SW 1271 (cell line): ENCODE measurements at places on chromosomes 11 and 22.

GRCh38 chr11:63869683-63870082, 30.8 kb downstream of the MARK2 start:
- no peak for DNase-seq

DNA sequence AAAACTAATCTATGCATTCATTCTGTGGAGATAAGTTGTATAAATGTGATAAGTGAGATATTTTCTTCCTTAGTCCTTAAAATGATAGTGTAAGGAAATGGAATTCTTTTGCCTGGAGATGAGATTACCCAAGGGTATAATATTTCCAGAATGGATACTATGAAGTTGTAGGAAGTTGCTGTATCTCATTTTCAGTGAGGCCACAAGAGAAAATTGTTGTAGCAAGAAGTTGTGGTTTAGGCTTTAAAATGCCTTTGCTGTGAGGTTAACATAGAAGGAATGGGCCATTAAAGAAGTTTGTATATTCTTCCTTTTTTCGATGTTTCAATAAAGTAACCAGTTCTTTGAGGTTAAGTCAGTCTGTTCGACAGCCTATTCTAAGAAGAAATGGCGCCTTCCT, 50.7 kb upstream of the LIN7C start:
- DNase-seq = no peak

- DNase-seq = no peak
Observed at GRCh38 chr11:131690362-131690761, 319.9 kb downstream of the NTM start.

GRCh38 chr11:75195167-75195962, 44.5 kb downstream of the SLCO2B1 start:
- no peak for DNase-seq

DNA sequence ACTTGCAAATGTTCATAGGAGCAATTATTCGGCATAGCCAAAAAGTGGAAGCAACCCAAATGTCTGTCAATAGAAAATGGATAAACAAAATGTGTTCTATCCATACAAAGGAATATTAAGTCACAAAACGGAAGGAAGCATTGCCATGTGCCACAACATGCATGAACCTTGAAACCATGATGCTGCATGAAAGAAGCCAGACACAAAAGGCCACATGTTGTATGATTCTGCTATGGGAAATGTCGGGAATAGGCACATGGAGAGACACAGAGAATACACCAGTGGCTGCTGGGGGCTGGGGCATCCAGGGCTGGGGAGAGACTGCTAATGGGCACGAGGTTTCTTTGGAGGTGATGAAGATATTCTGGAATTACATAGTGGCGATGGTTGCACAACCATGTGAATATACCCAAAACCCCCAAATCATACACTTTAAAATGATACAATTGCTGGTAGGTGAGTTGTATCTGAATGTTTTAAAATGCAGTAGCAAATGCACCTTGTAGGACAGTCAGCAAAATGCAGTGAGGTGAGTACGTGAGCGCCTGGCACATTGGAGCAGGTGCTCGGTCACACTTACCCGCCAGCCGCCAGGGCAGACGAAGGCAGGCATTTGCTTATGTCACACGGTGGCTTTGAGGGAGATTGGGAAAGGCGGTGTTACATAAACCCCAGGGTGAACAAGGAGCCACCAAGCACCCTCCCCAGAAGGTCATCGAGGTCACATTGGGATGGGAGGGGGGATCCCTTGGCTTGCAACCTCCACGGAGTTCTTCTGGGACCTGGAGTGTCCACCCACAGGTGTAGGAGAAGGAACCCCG, 6.3 kb upstream of the OSM start:
- DNase-seq = no peak

- no peak for DNase-seq
Observed at GRCh38 chr11:132610216-132610615, 922.1 kb downstream of the OPCML start.

- no peak for DNase-seq
Observed at GRCh38 chr11:124536520-124536919, 6.9 kb downstream of the OR8B12 start.

DNA sequence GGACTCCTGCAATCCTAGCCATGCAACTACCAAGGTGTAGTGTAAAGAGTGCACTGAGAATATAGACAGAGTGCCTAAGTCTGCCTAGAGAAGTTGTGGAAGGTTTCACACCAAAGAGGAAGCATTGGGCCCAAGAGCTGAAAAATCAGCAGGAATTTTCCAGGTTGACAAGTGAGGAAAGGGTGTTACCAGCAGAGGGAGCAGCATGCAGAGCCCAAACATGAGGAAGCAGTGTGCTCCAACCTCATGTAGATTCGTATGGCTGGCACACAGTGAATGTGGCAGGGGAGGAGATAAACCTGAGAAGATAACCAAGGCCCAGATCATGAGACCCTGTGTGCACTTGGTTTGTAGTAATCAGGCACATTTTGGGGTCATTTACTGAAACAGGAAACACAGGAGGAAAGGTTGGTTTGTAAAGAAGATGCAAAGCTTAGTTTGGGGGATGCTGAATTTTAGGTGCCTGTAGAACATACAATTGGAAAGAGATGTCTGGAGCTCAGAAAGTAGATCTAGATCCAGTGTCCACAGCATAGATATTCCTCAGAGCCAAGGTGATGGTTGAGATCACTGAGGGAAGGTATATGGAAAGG, 1.7 kb downstream of the HPX start:
- peak; percentile 37 for DNase-seq

DNA sequence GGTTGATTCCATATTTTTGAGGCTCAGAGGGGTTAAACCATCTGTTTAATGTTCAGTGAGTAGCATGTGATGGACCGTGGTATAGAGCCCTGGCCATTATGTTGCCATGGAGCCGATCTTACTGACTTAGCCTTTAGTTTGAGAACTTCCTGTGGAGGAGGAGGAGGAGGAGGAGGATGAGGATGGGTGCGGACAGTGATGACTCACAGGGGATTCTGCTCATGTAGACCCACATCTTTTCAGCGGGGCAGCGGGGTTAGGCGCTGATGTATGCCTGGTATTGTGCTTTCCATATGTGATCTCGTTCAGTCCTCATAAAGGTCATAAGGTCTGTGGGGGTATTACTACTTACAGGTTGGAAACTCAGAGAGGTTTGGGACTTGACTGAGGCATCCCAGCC, 13.9 kb downstream of the STX3 start:
- DNase-seq = no peak

DNA sequence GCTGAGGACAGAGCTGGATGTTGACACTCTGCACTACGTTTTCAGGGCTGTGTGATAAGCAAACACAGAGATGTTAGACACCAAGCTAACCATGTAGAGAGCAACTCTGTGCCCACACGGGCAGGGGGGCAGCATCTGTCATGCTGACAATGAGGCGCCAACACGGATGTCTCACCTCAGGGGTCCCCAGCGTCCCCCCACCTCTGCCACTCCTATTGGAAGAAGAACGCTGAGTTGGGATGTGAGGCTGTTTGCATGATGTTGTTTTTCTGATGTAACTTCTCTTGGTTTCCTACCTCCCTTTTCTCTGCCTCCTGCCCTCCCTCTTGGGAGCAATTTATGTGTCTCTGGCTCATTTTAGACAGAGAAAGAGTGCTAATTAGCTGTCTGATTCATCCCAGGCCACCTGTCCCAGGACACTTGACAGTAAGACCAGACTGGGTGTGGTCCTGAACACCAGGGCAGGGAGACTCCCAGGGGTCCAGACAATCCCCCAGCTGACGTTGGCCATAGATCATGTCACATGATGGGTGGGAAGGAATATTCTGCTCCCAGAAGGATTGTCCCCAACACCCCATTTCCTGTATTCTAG, 89.2 kb upstream of the NCAM1 start:
- no peak for DNase-seq

DNA sequence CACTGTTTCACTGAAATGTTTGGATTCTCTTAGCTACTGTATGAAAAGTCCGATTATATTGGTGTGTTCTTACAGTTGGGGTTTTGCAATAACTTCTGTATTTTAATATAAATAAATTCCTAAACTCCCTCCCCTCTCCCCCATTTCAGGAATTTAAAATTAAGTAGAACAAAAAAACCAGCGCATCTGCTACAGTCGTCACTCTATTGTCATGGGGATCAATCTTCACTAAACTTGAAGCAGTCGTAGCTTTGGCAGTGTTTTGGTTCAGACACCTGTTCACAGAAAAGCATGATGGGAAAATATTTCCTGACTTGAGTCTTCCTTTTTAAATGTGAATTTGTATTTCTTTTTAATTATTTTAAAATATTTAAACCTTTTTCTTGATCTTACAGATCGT, 9.4 kb downstream of the PIWIL3 start:
- no peak for DNase-seq

DNA sequence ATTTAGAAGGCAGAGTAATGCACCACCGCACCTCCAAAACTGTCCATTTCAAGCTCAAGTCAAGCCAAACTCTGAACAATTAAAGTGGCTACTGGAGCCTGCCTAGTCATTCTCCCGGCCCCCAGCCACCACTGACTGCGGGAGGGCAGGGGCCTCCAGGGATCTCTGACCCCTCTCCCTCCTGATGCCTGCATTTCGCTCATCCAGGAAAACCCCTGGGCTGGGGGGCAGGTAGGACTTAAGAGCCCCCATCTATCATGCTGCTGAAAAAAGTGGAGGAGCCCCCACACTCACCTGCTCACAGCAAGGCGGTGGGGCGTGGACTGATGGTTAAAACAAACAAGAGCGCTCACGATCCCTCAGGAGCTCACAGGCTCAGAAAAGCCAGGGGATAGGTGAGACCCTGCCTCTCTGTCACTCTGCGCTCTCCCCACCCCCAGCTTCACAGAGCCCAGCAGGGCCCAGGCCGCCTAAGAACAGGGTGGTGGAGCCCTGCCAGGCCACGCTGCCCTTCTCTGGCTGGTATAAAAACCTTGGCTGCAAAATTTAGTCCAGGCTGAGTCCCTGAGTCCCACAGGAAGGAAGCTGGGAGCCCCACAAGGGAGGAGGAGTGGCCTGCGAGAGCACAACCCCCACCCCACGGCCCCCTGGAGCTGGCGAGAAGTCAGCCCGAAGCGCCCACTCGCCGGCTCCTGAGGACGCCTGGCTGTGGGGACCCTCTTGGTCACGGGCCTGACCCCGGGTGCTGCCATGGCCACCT, 21.0 kb upstream of the MOB2 start:
- DNase-seq = no peak

DNA sequence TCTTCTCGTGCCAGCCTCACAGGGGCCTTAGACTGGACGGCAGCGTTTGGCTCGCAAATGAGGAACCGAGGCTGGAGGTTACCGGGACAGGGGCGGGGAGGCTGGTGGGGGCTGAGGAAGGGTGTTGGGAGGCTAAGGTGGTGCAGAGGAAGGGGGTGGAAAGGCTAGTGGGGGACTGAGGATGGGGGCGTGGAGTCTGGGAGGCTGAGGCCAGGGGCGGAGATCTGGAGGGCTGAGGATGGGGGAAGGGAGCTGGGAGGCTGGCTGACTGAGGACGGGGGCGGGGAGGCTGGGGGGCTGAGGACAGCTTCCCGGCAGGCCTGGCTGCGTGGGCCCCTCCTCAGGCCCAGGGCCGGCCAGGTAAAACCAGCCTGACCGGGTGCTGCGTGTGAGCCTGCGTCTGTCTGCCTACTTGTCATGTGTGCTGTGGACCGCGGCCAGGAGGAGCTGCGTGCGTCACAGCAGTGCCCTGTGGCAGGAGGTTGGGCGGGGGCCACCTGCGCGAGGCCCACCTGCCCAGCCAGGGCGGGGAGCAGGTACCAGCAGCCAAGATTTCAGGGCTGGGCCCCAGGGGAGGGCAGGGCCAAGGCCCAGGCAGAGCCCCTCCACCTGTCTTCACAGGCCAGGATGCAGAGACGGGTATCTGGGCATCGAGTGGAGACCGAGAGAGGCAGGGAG, 9.4 kb upstream of the PIM3 start:
- DNase-seq = no peak

DNA sequence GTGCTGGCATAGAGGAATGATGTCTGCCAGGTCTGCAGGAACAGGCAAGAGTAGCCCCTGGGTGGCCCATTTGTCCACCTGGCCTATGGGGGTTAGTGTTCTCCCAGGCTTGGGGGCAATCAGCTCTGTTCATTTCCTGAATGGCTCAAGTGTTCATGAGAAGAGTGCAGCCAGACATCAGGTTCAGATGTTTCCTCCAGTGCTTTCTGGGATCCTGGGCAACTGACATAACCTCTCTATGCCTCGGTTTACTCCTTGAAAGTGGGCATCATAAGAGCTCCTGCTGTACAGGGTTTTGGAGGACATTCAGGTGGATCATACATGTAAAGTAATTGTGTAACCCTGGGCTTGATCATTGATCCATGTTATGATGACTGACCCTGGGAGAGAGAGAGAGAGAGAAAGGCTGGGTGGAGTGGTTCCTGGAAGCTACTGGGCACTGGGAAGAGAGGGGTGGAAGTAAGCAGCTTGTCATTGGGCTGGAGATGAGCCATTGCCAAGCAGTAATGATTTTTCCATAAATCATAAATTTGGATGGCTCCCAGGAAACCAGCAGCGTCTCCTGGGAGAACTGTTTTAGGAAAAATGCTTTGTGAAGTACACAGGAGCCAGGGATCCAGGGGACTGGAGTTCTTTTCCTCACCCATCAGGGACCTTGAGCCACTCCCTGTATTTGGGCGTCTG, 30.2 kb upstream of the ACCSL start:
- no peak for DNase-seq

DNA sequence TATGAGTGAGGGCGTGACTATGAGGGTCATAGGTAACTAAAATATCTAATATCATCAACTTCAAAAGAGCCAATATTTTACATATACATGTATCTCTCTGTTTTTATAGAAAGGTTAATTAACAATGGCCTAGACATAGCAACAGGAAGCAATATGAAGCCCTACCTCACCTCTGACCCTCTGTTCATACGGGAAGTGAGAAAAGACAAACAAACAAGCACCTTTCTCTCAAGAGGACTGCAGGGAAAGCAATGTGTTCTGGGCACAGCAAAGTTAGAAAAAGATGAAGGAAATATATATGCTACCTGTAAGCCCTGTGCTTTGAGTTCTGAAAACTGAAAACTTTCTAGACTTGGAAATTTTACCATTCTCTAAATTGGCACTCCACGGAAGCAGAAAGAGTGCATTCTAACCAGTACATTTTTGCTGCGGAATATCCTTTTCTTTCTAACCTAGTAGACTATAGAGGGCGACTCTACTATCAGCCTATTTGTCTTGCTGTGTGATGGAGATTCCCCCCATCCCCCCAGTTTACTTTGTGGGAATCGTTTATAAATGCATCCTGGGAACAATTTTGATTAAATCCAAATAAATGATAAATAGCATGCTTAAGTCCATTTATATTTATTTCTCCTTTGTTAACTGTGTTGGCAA, 830.4 kb upstream of the FAT3 start:
- no peak for DNase-seq
